Stimulated activated CD4-positive, alpha-beta T cell treated with anti-CD3 and anti-CD28 coated beads, Interleukin-1b, Interleukin-23, amount 100 ng/mL, for 24 hours (primary cell): ENCODE measurements at places on chromosomes 3 and 15.
A peak's percentile ranks its signal among the peaks of the same experiment; 100 is the strongest.

DNA sequence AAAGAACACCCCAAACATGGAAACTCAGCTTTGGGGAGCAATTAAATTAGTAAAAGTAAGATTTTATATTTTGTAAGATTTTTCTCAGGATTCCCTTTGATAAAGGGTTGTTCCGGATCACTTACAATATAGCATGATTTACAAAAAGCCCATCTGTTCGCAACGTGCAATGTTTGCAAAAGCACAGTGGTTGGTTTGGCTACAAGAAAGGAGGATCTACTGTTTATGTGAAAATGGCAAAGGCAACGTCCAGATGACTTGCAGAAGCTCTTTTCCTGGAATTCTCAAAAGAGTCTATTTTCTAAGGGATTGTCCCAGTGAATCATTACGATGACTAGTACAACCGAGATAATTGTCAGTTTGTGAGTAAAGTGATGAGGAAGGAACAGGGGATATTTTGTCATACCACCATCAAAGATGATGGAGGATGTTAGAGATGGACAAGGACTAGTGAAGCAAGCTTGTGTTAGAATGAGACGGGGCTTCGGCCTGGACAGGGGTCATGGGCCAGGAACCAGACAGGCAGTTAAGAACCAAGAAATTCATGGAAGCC lies 71.6 kb downstream of the CRYGS start:
- DNase-seq: no peak

- DNase-seq: no peak
Observed at GRCh38 chr15:90423801-90424319, 35.8 kb downstream of the IQGAP1 start.

- no peak for DNase-seq
Observed at GRCh38 chr3:30248423-30248822, 358.0 kb upstream of the TGFBR2 start.

- no peak for DNase-seq
Observed at GRCh38 chr15:73560501-73561117, 72.6 kb downstream of the NPTN start.

DNA sequence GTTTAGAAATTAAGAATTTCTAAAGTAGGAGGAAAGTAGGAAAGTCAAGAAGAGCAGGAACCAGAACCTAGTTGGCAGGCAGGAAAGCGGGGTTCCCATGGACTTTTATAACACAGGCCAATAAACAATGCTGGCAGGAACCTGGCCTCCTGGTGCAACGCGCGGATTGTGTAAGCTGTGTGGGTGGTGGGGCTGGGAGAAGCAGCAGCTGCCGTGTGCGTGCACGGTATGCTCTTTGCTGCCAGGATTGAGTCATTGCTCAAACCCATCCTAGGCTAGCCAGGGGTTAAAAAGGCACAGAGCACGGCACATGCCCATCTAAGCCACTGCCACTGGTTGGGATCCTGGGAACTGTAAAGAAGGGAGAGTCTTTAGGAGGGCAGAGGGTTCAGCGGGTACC lies 209.9 kb upstream of the RGMA start:
- DNase-seq: no peak

GRCh38 chr15:56971571-56971970 lies 53.1 kb downstream of the TCF12 start:
- no peak for DNase-seq

DNA sequence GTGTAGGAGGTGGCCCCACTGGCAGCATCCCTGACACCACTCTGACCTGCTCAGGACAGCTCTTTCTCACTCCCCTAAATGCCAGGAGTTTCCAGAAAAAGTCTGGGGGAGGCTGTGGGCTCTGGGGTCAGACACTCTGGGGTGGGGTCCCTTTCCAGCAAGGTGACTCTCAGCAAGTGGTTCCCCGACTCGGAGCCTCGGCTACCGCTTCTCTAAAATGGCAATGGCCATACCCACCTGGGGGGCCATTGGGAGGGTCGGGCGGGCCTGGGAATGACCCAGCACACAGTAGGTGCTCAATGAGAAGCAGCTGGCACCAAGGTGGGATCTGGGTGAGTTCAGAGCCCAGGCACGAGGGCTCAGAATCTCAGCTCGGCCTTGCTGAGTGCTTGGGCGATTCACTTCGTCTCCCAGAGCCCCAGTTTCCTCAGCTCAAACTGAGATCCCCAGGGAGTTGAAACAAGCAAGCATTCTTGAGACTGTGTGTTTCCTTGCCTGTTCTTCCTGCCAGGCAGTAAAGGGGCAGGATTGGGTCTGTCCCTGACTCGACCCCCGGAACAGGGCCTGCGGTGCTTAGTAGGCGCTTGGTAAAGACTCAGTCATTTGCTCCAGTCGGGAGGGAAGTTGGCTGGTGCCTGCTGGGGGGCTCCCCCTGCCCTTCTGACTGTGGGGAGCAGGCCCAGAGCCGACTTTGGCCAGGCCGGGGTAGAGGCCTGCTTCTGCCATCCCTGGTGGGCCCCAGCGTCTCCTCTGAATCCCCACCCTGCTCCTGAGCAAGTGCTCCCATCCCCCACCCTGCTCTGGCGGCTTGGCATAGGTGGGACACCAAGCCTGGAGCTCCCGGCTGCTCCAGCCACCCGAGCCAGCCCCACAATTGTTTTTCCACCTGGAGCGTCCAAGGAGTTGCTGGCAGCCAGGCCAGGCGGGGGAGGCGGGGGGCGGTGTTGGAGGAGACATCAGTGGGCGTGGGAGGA lies 32.9 kb upstream of the FBLN2 start:
- DNase-seq: no peak

DNA sequence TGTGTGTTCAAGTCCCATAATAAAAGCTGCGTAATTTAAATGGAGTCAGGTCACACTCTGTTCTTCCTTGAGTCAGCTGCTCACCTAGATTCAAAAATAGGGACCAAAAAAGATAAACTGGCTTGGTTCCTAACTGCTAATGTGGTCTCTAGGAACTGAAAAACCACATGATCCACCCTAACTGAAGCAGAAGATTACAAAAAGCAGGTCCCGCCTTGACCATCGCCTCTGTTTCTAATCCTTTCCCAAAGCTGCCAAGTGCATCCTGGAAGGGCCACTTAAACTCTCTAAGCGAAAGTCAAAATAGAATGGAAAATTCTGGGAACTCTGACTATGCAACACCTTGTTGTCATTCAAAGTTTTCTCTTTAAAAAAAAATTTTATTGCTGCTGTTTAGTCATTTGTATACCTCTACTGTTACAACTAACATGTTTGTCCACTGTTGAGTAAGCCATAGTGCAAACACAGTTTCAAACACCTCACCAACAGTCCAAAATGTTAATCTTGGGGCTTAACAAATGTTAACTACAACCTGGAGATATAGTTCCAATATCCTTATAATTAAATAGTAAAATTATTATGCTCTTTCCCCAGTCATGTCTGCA lies 88.9 kb upstream of the THBS1 start:
- no peak for DNase-seq

GRCh38 chr3:143166376-143166775 lies 46.8 kb downstream of the CHST2 start:
- no peak for DNase-seq

DNA sequence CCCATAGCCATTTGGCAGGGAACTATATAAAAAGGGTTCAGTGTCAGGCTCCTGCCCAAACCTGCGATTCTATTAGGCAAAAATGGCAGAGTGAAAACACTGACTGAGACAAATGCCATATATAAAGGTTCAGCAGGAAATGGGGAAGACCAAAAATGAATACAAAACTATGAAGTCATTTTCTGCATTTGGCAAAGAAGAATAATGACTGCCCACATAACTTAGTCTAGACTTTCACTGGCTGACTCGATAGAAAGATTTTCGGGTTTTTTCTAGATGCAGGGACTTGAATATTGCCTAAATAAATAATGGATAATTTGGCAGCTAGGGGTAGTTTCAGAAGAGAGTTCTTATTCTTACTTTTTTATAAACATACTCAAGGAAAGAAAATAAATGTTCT lies 178.0 kb downstream of the TPRG1 start:
- DNase-seq: no peak

DNA sequence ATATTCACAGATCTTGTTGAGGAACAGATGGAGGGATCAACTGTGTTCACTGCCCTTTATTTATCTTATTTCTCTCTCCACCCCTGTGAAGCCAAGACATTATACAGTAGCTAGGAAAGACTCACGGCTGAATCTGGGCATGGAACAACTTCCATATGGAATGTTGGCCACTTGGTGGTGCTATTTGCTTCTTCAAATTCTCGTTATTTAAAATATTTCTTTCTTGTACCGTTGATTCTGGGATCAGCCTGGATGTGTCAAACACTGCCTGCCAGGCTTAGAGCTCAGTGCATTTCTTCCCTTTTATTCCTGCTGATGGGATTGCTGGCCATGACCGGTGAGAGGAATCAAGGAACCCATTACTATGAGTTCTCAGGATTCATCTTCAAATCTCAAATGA lies 17.5 kb upstream of the GASK1A start:
- no peak for DNase-seq

GRCh38 chr3:63876260-63876659 lies 12.6 kb downstream of the ATXN7 start:
- DNase-seq: no peak

DNA sequence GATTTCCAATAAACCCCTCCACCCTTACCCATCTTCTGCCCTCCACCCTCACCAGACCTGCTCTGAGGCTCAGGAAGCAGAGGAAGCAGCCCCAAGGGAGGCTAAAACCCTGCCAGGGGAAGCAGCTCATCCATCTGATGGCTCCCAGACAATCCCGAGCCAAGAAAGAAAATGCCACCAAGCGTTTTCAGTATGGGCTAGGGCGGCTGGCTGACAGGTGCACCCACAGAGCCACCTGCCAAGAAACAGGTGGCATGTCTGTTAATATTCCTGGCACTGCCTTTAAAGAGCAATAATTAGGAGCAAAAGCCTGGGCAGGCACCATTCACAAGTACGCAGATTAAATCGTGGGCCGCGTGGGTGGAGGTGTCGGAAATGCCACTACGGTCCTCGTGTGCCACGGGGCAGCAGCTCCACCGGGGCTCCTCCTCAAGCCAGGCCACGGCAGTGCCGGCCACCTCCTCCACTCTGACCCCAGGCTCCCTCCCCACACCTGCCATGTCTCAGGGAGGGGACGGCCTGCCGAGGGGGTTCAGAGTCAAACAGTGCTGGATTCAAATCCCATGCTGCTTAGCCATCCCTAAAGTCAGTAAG lies 23.9 kb upstream of the GRIP2 start:
- no peak for DNase-seq

DNA sequence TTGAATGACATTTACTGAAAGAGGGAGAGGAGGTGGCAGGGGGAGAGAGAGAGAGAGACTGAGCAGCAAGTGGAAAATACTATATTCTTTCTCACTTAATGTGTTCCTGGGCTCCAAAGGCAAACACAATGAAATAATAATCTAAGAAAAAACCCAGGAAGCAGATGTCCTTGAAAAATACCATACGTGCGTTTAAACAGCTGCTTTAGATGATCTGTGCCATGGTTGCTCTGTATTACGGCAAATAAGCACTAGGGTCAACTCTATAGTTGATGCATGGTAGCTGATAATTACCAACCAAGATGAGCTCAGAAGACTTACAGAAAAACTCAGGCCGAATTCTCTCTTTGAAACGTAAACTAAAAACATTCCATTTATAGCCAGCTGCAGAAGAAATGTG lies 410.3 kb upstream of the TBL1XR1 start:
- DNase-seq: no peak

GRCh38 chr3:5141760-5142159 lies 19.7 kb downstream of the ARL8B start:
- no peak for DNase-seq

DNA sequence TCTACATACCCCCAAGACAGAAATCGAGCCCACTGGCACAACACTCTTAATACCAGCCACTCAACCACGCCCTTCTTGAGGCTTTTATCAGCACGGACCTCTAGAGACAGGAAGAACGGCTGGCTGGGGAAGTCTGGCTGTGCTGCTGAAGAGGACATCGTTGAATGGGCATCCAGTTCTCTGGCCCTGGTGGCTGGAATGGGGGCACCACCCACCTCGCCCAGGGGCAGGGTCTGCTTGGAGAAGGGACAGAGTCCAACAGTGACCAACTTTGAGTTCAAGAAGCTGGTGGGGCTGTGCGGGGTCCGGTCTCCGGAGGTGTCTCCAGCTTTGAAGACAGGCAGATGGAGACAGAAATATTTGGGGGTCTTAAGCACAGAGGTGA lies 77.5 kb downstream of the ATP10A start:
- DNase-seq: no peak

GRCh38 chr3:191085091-191085490 lies 114.0 kb upstream of the OSTN start:
- DNase-seq: no peak

DNA sequence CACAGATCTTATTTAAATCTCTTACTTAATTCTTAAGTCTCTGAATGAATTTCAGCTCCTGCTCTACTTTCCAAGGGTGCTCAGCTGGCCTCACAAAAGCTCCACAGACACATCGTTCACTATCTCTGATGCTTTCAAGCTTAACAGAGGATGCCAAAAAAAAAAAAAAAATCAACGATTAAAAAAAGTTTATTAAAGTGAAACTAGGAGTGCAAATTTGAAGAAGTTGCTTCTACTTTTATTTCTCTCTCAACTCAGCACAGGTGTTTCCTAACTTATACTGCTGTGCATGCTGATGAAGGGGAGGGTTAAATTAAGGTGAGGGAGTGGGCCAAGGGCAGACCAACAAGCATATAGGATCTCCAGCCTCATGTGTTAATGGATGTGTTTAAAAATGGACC lies 157.2 kb downstream of the TIGIT start:
- DNase-seq: no peak

- peak; percentile 69 for DNase-seq
Observed at GRCh38 chr15:76987896-76988860, 6.7 kb upstream of the PSTPIP1 start.

DNA sequence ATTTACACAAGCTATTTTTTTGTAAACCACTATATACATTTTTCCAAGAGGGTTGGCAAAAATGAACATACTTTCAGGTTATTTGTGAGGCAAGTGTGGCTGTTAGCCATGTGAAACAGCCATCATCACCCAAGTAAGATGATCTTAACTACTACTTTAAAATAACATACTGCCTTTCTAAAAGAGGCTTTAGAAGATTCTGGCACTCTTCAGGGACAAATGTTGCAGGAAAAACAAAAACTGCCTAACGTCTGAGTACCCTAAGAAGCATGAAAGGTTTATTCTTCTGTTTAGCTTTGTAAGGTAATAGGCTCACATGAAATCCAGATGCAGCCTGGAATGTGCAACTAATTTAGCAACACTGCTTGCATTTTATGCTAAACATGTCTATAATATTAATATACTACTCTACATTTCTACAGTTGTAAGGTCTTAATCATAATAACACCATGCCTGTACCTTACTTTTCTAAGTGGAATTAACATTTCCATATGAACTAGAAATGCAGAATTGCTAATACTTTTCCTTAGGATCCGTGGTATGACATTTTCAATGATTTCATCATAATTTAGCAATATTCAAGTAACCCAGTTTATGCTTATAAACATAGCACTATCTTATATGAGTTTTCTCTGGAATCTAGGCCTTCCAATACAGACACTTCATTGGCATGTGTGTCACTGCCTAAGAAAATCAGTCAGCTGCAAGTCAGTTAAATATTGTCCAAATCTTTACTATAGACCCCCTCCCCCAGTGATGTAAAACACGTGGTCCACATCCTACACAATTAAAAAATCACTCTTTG lies 4.5 kb upstream of the LSAMP start:
- DNase-seq: no peak
